ENCODE measurements at places on chromosomes 2 and 18. TPM values are rescaled to one million over a fixed set of nuclear protein-coding genes. Genes with fewer than 3 reads are reported as not detected.
A peak's percentile ranks its signal among the peaks of the same experiment; 100 is the strongest.

GRCh38 chr2:184847331-184847730 is 249.0 kb downstream of the ZNF804A start:
- no peak for DNase-seq

- no peak for DNase-seq
Observed at GRCh38 chr2:230811508-230811907, 53.2 kb upstream of the ITM2C start.

DNA sequence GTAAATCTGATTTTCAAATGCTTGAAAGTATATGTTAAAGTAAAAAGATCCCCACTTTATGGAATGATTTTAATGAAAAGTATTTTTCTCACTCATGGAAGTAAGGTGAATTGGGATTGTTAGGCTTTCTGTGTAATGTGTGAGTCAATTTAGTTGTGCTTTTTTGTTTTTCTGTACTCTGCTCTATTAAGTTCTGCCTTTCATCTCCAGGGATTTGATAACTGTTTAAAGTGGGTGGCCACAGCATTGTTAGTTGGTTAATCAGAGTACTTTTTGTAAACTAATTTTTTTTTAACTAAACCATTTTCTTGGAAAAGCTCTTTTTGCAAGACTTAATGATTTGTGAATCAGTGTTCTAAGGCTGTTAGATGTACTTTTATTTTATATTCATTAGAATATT is 76.8 kb downstream of the ABI2 start:
- DNase-seq = peak; percentile 88

Gene ELOA2
- not detected for total RNA-seq

Gene UGT1A3
- total RNA-seq = not detected

GRCh38 chr18:48777026-48777743 is 173.6 kb downstream of the SMAD7 start:
- DNase-seq = peak; percentile 26

DNA sequence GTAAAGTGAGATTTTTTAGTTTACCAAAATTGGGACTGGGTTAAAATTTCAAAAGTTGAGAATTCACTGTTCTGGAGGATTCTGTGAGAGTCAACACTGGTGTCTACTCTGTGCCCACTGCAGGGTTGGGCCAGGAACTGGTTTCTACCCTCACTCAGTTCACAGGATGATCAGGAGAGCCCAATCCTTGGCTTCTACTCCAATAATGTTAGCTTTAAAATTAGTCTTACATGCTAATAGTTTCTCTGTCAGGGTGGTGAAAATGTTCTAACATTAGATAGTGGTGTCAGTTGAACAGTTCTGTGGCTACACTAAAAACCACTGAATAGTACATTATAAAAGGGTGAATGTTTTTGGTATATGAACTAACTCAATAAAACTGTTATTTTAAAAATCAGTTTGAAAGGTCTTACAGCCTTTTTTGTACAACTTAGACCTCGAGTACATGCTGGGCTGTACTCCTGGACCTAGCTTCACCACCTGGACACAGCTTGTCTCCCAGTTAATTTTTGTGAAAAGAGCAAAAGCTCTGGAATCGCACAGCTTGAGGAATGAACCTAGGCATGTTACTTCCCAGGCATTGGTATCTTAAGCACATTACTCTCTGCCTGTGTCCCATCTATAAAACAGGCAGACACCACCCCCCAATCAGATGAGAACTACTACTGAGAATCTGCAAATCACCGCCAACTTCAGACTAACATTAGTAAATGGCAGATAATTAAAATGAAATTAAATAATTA is 44.4 kb downstream of the ACVR1 start:
- DNase-seq = no peak

Gene HOXD12
- not detected for total RNA-seq

DNA sequence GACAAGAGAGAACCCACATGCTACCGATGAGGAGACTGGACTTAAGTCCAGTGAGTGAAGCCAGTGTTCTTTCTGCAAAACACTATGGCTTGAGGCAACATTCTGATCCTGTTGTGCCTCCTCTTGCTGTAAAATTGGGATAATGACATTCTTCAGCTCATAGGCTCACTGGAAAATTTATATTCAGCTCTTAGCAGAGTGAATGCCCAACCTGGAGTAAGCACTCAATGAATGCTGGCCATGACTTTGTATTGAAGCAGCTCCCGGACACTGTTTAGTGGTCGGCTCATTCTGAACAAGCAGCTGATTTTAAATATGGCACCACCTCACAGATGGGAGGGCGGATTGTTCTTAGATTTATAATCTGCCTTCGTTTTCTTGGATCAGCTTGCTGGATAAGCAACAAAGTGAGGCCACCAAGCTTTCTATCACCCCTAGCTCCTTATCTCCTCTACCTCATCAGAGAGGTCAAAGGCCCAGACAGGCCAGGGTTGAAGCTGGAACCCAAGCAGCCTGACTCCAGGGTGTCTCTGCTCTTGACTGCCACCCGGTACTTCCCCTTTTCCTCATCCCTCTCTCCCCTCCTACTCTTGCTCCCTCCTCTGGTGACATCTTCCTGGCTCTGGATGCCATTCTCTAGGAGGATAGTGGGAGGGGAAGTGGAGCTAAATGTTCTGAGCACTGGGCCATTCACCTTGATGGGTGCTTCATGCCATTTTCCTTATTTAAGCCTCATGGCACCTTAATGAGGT is 11.5 kb downstream of the SLC9A4 start:
- DNase-seq = no peak

DNA sequence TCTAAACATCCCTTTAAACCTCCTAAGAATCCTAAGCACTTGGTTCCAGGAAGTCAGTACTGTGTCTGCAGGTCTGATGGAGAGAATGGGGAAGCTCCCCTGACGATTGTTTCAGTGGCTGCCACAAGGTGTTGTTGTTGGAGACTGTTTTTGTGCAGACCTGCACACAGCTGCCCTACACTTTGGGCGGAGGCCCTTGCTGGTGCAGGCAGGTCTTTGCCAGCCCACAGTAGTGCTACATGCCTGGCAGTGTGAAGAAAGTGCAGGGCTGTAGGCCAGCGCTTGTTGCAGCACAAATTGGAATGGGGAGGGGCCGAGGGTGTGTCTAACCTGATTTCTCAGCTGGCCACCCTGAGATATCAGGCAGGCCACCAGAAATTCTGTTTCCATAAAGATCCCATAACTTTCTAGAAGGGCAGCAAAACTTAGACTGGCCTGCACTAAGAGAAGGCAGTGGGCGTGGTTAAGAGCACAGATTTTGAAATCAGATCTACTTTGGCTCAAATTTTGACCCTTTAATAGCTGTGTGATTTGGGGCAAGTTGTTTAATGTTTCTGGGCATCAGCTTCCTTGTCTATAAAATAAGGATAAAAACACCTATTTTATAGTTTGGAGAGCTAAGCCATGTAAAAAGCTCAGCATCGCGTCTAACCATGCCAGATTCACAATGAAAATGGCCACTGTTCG is 83.7 kb upstream of the SLC1A4 start:
- DNase-seq = no peak

Gene DSG1
- not detected for total RNA-seq

Measured in LHCN-M2 (cell line).